Activated CD4-positive, alpha-beta memory T cell treated with anti-CD3 and anti-CD28 coated beads, Interleukin-2, amount 10 ng/mL, durations not matched to agents 7 days and 5 days (primary cell): ENCODE measurements at places on chromosomes 1 and 21. TPM values are rescaled to one million over a fixed set of nuclear protein-coding genes. Genes with fewer than 3 reads are reported as not detected.

C4BPB gene
- 0.43 TPM for total RNA-seq

GRCh38 chr21:41379901-41380300 lies 18.1 kb downstream of the MX2 start:
- no peak for DNase-seq

- DNase-seq, result no peak
Observed at GRCh38 chr1:24486331-24487065, 16.1 kb upstream of the RCAN3 start.

GRCh38 chr1:83905315-83905907 lies 93.5 kb downstream of the TTLL7 start:
- DNase-seq, result no peak

SYT11 gene
- 30.7 TPM for total RNA-seq

DNA sequence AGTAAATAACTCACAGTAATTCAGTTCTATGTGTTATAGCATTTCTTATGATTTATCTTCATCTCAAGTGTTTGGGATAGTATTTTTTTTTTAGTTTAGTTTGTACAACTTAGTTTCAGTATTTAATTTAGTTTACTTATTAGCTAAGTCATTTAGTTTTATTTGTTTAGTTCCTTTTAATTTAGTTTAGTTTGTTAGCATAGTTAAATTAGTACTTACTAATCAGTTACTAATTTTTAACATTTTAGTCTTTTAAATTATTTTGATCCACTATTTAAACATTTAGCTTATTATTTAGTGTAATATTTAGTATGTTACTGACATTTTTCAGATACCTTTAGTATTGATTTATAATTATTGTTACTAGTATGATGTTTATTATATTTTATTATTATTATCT lies 85.2 kb upstream of the SIPA1L2 start:
- DNase-seq, result no peak

MPZ gene
- 5.9 TPM for total RNA-seq

DNA sequence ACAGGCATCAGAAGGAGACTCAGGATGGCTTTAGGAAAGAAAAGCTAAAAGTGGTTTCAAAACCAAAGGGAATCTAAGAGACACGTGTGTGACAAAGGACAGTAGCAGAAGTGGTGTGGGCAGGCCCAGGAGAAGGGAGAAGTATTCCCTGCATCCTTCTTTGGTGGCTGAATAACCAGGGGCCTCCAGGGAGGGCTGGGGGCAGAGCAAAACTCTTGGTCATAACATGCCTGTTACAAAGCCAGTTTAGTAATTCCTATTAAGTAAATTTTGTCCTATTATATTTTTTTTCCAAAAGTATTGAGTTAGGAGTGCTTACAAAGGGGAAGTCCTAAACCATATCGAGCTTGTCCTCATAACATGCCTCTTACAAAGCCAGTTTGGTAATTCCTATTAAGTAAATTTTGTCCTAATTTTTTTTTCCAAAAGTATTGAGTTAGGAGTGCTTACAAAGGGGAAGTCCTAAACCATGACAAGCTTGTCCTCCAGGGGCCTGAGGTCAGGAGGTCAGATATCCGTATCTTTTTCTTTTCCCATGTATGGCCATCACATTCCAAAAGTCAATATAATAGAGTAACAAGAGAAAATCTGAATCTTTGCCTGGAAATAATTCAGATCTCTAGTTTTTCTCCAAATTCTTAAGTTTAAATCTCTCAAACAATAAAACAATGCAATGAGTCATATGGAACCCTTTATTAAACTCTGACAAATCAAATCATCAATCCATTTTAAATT lies 509.2 kb downstream of the LTN1 start:
- DNase-seq, result no peak

BTBD8 gene
- 4.6 TPM for total RNA-seq

DNA sequence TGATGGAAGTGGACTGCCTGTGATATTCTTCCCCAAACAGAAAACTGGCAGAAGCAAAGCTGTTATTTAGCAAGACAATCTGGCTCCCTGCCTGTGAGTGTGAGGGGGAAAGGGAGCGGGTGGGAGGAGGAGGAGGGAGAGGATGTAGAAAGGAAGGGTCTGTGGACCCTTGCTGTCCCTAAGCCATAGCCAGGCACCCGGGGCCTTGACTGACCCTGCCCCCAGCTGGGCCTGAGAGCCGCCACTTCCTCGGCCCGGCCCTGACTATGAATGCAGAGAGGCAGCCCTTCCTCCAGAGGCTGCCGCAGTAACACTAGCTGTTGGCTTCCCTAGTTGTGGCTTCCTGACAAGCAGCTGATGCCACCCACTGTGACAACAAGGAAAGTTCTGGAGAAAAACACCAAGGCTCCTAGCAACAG lies 13.9 kb downstream of the PLA2G2F start:
- DNase-seq, result no peak

LHX4 gene
- not detected for total RNA-seq

OR6K6 gene
- total RNA-seq, result not detected

SHISA4 gene
- total RNA-seq, result 0.55 TPM

- no peak for DNase-seq
Observed at GRCh38 chr21:44778499-44778911, 23.1 kb downstream of the UBE2G2 start.

PHLDA3 gene
- total RNA-seq, result 11.4 TPM

DNA sequence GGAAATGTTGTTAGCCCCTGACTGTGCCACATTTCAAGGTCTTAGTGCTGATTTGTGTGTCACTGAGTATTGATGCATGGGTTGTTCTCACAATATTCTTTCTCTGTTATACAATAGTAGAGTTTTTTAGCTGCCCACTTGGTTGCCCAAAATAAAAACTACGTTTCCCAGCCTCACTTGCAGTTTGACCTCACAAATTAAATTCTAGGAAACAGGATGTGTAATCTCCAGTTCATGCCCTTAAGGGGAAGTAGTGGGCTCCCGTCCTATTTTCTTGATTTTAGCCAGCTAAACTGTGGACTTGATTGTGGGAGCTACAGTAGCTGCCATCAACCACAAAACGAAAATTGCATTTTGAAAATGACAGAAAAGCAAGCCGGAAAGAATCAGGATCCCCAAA lies 27.3 kb upstream of the LAMC1 start:
- no peak for DNase-seq

TTC34 gene
- total RNA-seq, result 1.5 TPM

IFI44 gene
- total RNA-seq, result 338 TPM

DNA sequence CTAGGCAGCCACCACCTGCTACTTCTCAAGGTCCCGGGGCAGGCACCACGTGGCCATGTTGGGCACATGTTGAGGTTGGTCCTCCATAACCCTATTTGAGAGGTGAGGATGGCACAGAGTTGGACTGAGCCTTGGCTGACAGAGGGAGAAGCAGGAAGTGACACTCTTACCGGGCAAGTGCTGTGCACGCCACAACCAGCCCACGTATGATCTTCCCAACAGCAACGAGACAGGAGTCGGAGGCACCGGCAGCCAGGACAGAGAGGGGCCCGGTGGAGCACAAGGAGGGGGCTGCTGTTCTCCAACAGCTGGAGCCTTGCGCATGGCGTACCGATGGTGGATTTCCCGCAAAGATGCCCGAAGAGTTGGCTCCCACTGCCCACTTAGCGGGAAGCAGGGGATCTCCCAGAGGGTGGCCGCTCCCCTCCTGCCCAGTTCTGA lies 3.4 kb downstream of the CLEC20A start:
- no peak for DNase-seq

EIF2D gene
- 42.2 TPM for total RNA-seq

- DNase-seq, result no peak
Observed at GRCh38 chr1:39359028-39359570, 132.3 kb upstream of the BMP8A start.

DNA sequence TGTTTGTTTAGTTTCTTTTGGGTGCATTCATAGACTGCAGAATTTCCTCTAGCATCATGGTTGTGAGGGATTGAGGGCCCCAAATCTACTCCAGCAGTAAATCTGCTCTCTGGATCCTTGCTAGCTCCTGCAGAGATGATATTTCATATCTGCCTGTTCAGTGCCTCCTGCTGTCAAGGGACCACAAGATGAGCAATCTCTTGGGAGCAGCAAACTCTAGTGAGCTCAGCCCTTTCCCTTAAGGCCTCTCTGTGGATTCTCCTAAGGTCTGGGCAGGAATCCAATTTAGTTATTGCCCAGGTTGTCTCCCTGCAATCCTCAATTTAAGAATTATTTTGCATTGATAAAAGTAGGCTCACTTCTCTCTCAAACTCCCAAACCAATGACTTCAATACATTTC lies 76.9 kb downstream of the RGS18 start:
- no peak for DNase-seq

GRCh38 chr1:66305927-66306326 lies 228.0 kb upstream of the SGIP1 start:
- DNase-seq, result no peak

DNA sequence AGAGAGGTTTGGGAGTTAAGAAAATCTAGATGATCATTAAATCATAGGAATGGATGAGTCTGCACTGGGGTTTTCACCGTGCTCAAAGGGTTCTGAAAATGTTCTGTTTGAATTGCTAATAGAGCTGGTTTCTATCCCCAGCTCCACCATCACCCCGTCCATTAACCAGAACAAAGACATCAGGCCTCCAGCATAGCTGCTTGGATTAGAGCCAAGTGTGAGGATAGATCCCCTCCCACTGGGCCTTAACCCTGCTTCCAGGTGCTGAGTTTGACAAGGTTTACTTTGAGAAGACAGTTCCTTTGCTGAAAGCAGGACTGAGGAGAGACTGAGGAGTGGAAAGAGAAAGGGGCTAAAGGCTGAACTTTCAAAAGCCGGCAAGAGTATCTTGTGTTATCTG lies 48.3 kb downstream of the MPZL1 start:
- DNase-seq, result no peak

DNA sequence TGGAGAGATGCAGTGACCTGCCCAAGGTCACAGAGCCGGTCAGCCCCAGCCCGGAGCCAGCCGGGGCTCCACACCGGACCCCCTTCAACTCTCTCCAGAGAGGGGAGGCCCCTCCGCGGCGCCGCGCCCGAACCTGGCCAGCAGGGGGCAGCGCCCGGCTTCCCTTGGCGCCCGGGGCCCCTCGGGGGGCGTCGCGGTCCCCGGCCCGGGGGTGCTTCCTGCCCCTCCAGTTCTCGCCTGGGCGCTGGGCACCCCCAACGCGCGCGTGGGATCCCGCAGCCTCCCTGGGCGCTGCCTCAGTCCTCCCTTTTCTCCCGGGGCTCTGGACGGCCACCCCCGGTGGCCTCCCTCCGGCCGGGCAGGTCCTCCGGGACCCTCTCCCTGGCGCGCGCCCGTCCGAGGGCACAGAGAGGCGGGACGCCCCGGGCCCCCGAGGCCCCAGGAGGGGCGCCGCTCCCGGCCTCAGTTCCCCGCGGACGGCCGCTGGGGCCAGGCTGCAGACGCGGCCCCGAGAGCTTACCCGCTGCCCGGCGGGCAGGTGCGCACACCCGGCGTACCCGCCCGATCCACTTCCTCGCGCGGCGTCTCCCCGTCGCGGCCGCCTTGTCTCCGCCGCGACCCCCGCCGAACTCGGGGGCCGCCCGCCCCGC lies 406 bp downstream of the HTR1D start:
- DNase-seq, result peak; percentile 18

DNA sequence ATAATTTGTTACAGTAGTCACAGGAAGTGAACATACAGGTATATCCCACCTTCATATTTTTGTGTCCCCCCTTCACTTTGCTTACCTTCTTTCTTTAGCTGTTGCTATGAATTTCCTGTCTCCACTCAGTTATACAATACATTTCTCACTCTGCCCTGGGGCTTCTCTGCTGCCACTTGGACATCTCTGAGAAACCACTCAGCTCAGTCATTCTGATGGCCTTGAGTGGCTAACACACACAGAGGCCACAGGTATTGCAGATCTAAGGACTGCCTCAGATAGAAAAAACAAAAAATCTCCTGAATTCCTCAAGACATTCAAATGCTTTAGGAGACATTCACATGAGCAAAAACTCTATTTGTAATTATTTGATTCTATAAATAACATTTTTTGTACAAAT lies 87.7 kb downstream of the OLFM3 start:
- DNase-seq, result no peak

DNA sequence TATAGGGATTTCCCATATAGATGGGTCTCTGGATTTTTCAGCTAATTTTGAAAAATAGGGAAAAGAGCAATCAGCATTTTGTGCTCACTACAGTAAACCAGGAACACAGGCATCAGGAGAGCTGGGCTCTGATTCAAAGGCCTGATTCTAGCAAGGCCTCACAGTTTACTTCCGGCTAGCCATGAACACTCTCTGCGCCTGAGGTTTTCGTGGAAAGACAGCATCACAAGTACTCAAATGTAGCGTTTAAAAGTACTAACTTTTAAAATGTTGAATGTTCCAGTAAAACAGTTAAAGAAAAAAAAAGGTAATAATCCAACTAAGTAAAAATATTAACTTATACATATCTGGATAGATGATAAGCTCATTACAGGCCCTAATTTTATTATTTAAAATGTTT lies 120.6 kb downstream of the SLC45A1 start:
- DNase-seq, result no peak

GIPC2 gene
- 0.10 TPM for total RNA-seq

DNA sequence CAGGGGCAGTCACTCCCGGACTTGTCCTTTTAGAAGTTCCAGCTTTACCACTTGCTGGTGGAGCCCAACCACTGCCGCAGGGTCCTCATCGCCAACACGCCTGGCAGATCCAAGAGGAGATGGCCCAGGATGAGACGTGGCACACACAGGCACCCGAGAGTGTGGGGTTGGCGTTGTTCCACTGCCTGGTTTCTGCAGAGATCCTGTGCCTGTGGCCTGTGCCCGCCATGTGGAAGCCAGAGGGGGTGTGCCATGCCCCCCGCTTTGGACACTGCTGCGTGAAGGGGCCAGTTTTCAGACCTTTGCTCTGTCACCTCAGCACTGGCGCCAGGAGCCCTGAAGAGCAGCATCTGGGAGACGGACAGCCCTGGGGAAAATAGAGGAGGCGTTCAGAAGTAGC lies 10.8 kb downstream of the CD46 start:
- DNase-seq, result no peak

FH gene
- total RNA-seq, result 56.6 TPM

- DNase-seq, result no peak
Observed at GRCh38 chr1:48738356-48738755, 38.3 kb downstream of the BEND5 start.

PEX19 gene
- 60.8 TPM for total RNA-seq

TSPAN1 gene
- total RNA-seq, result not detected

GRCh38 chr1:23184212-23184934 lies 15.7 kb upstream of the LUZP1 start:
- DNase-seq, result peak; percentile 22
